ENCODE measurements at places on chromosomes 7 and 10.

DNA sequence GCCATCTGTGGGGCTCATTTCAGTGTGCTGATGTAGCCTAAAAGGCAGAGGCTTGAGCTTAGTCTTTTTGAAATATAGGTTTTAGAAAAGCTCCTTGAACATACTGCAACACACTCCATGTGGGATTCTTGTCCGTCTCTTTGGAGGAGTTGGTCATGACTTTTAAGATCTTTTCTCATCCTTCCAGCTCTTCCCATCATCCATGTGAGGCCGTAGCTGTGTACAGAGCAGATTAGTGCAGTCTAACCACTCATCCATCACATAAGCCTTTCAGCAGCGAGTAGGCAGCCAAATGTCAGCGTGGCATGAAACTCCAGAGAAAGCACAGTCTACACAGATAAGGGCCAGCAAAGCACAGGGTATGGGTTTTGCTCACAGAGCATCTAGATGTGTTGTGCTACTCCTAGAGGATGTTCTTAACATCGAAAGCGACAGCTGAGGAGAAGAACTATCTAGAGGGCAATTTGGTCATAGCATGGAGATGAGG, 28.1 kb upstream of the NPVF start:
- no peak for DNase-seq

DNA sequence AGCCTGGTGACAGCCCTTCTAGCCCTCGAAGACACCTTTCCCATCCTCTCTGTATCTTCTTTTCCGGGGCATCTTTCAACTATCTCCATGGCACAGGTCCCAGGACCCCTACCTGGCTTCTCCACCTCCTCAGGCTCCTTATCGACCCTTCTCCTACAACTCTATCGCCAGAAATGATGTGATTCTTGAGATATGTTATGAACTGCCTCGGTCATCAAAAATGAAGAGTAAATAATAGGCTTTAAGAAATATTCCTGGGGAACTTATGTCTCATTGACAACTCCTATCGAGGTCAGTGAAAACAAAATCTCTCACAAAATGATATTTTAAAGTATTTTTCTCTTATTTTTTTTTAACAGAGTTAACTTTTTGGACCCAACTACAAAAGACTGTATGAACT, 405.5 kb upstream of the SHH start:
- no peak for DNase-seq

- DNase-seq = no peak
Observed at GRCh38 chr7:4815609-4816418, 40.4 kb downstream of the AP5Z1 start.

DNA sequence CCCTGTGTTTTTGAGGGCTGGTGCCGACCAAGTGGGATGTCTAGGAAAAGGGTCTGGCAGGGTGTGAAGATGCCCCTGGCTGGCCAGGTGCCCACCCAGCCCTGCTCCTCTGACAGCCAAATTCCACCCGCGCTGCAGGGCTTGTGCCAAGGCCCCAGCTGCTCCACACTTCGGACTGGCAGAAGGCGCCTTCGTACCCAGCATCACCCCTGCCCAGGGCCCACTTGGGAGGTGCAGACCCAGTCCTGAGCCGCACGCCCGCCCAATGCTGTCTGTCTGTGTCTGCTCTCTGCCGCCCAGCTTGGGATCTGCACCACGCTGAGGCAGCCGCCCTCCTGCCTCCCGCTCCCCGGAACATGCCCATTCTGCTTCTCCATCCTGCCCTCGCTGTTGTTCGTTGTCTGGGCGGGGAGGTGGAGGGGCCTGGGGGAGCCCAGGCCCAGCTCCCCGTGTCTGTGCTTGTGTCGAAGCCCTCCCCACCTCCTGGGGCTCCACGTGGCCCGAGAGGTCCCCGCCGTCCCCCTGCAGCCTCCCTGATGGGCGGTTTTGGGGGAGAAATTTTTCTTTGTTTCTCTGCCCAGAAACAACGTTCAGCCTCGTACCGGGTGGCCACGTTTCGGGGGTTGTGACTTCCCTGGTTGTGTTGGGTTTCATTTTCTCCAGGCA, 36.9 kb upstream of the PPIF start:
- DNase-seq = no peak

DNA sequence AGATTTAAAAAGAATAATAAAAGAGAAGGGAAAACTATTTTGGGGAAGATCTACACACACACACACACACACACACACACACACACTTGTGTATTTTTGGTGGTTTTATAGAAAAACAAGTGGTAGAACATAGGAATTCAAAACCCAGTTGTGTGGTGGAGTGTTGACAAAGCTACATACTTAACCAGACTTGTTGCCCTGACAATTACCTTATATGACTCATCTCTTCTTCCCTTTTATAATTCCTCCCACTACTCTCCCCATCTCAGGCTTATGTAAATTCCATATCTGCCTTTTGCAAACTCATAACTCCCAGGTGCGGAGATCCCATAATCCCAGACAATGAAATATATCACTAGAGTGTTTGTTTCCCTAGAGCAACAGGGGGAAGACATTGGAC, 873.7 kb downstream of the NXPH1 start:
- peak; percentile 25 for DNase-seq

GRCh38 chr10:19200211-19200610, 151.6 kb downstream of the MALRD1 start:
- DNase-seq = no peak

- peak; percentile 52 for DNase-seq
Observed at GRCh38 chr7:48424731-48425130, 253.5 kb downstream of the ABCA13 start.

GRCh38 chr10:43676331-43676730, 27.6 kb upstream of the ZNF32 start:
- DNase-seq = no peak

DNA sequence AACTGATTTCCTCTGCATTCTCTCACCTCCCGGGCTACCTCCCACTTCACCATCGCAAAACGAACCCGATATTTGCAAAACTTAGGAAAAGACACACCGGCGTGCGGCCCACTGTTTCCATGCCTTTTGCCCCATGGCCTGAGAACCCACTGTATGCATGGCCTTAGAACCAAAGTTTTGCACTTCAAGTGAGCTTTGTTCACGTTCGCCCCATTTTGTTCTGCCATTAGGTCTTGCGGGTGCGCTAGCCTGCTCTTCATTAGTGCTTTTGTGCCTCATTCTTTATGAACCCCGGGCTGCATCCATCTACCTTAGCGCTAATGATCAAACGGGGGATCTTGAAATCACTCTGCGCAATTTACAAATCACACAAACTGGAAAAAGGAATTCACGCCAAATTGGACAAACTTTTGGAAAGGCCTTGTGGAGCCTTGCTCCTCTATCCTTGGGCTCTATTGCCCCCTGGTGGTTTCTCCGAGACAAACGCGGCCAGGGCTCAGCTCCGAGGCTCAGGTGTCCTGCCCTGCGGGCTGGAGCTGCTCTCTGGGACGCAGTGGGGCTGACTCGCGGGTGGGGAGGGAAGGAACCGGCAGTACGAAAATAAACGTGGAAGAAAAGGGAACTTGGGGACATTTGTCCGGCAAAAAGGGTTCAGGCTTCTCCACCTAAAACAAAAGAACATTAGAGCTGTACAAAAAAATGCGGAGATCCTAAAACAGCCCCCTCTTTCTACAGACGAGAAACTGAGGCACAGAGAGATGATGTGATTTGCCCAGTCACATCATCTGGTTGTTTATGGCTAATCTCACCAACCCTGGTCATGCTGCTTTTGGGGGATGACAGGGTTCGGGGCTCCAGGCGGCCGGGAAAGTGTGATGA, 300.4 kb upstream of the NFE2L3 start:
- DNase-seq = peak; percentile 40

GRCh38 chr7:28054531-28055160, 125.9 kb downstream of the JAZF1 start:
- DNase-seq = no peak

DNA sequence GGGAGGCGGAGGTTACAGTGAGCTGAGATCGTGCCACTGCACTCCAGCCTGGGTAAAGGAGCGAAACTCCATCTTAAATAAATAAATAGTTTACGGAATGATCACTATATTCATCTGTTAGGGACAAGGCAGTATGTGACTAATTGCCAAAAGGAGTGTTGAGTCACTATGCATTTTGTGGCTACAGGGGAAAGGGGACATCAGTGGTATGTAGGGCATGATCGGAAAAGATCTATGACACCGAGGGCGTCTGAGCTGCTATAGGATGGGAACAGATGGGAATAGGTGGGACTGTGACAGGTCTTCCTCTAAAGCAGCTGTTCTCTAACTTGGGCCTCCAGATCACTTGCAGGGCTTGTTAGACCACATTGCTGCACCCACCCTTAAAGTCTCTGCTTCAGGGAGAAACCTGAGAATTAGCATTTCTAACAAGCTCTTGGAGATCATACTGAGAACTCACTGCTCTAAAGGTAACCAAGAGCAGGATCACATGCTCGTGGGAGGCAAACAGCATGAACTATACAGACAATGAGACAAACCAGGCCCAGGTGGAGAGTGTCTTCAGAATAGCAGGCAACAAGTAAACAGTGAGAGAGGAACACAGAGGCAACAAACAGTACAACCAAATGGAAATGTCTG, 65.1 kb upstream of the ITGA8 start:
- DNase-seq = no peak

- no peak for DNase-seq
Observed at GRCh38 chr7:154484943-154485342, 432.7 kb downstream of the DPP6 start.

DNA sequence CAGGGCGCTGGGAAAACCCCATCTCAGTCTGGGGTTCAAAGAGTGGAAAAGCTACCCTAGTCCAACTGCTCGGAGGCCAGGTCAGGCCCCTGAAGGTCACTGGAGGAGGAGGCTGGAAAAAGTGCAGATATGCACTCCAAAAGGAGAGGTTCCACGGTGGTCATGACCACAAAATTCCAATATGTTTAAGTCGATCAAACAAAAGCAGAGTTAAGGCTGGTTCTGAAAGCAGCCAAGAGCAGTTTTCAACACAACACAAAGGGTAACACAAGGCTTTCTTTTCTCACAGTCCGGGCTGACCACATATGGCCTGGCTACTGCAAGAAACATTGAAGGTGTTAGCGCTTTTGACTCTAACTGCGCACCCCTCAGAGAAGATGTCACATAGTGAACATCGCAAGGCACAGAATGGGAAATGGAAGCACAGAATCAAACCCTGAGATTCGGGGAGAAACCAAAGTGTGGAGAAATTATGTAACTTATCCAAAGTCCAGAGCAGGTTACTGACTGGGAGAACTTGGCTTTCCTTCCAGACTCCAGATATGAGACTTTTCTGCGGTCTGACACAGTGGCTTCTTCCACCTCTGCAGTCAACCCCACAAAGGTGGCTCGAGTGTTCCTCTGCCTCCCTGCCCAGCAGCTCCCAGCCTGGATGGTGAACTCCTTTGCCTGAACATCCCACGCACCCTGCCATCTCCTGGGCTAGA, 1.3 kb upstream of the GRB10 start:
- DNase-seq = no peak

DNA sequence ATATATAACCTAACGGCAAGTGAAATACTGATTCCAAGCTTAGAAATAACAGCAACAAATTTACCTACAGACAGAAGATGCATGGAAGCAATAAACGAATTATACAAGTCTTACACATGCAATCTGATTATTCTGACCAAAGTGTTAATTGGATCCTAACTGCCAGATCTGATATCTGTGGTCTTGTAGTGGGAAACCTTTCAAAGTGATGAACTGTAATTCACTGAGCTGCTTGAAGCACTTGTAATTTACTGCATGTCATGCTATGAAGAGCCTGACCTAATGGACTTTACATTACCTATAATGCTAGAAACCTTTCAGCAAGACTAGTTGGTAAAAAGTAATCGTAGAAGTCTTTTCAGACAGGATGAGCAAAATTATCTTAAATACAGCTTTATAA, 205.6 kb downstream of the FOXP2 start:
- DNase-seq = no peak

DNA sequence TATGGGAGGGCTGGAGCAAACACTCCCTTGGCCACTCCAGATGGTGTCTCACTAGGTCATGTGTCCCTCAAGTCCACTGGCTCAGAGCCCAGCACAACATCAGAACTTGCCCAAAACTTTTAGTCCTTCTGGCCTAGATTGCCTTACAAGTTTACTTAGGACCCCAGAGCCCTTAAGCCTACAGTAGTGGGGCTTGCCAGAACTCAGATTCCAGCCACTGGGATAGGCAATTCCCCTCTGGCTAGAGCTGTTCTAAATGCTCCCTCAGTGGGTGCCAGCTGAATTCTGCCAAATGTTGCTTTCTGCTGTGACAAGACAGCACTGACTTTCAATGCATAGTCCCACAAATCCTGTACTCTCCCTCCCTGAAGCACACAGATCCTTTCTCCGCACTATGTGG, 331.1 kb downstream of the HTR7 start:
- no peak for DNase-seq

DNA sequence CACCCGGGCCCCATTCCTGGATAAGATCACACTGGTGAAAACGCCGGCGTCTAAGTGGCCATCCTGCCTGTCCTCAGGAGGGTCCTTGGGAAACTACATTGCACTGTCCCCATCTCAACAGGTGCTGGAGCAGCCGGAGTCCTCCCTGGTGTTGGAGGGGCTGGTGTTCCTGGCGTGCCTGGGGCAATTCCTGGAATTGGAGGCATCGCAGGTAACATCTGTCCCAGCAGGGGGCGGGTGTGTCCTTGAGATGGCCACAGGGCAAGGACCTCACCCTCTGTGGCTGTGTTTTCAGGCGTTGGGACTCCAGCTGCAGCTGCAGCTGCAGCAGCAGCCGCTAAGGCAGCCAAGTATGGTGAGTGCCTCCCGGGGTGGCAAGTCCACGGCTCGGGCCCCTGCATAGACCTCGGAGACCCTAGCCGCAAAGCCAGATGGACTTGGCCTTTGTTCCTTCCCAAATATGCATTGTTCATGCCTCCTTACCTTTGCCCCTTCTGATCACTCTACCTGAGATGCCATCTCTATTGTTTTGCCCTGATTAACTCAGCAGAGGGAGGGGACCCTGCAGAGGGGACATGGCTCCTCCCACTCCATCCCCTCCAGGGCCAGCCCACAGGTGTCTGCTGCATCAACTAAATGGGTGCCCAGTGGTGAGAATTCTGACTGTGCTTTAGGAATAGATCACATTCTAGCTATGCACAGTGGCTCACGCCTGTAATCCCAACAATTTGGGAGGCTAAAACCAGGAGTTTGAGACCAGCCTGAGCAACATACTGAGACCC, 23.8 kb downstream of the ELN start:
- DNase-seq = no peak

- no peak for DNase-seq
Observed at GRCh38 chr7:103824251-103824650, 165.2 kb downstream of the RELN start.

GRCh38 chr7:127409629-127410028, 17.1 kb upstream of the ZNF800 start:
- no peak for DNase-seq

GRCh38 chr10:124710266-124710881, 33.8 kb downstream of the FAM53B start:
- DNase-seq = no peak

DNA sequence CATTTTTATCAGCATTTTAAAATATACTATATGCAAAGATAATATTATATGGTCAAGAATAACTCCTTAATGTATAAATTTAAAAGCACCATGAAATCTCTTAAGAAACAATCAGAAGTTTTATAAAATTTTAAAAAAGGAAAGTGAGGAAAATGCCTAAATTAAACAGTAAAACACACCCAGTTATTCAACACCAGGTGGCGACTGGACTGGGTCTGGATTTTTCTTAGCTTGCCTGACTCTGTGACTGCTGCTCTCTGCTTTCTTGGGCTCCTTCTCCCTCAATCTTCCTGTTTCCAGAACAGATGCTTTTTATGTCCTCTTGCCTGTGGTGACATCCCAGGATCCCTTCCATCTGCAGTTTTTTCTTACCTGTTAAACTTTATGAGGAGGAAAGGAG, 200.3 kb downstream of the BICC1 start:
- no peak for DNase-seq
